Fibroblast of lung (primary cell): ENCODE measurements at places on chromosomes 3 and 15. TPM values are rescaled to one million over a fixed set of nuclear protein-coding genes. Genes with fewer than 3 reads are reported as not detected.
A peak's percentile ranks its signal among the peaks of the same experiment; 100 is the strongest.

- peak; percentile 29 for DNase-seq
Observed at GRCh38 chr3:193774272-193774915, 181.4 kb downstream of the OPA1 start.

DNA sequence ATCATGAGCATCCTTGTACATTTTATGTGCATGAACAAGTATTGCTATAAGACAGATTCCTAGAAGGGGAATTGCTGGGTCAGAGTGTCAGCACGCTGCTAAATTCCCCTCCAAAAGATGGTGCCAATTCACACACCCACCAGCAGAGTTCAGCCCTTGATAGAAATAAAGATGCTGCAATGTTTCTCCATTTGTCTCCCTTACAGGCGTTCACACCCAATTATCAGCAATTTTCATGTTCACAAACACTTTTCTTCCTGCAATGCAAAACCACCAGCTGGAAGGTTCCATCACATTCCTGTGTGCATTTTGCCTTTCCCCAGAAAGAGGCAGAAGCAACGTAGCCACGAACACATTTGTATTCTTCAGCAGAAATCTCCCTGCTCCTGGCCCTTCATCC lies 3.3 kb upstream of the TAMM41 start:
- DNase-seq, result no peak

The NR2F2 gene
- 9.2 and 15.7 TPM in 2 replicates for total RNA-seq

The LRRC3B gene
- total RNA-seq, result not detected in 2 replicates
